ENCODE measurements at places on chromosomes 2 and 18. TPM values are rescaled to one million over a fixed set of nuclear protein-coding genes. Genes with fewer than 3 reads are reported as not detected.

DNA sequence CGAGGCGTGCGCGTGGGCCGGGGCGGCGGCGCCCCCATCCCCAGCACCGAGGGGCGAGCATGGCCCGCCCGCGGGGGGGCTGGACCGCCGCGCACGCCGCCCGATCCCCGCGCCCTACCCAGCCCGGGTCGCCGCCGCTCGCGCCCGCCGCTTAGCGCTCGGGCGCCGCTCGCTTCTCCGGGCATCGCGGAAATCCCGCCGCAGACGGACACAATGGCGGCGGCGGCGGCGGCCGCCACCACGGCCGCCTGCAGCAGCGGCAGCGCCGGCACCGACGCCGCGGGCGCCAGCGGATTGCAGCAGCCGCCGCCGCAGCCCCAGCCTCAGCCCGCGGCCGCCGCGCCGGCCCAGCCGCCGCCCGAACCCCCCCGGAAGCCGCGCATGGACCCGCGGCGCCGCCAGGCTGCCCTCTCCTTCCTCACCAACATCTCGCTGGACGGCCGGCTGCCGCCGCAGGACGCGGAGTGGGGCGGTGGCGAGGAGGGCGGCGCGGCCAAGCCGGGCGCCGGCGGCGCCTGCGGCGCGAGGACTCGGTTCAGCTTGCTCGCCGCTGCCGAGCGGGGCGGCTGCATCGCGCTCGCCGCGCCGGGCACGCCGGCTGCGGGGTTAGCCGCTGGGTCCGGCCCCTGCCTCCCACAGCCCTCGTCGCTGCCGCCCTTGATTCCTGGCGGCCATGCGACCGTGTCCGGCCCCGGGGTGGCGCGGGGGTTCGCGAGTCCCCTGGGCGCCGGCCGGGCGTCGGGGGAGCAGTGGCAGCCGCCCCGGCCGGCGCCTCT lies 453 bp downstream of the CABLES1 start:
- DNase-seq = no peak

The OTOS gene
- not detected for total RNA-seq

DNA sequence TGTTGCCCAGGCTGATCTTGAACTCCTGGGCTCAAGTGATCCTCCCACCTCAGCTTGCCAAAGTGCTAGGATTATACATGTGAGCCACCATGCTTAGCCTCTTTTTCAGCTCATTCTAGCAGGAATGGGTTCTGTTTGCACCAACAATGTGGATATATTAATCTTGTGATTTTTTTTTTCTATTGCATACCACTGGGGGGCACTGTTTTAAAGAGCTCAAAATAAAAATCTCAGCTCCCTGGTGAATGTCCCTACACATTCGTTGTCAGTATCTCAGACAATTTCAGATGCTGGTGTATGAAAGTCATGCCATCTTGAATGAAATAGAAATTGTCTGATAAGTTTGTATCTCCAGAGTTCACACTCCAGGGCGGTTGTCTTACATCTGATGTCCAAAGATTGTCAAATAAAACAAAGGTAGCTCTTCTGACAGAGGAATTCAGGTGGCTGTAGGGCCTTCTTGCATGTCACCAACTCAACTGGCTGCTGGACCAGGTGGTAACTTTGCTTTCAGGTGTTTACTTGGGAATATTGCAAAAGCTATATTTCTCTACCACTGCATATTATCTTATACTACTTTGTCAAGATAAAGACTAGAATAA lies 3.1 kb upstream of the MATN3 start:
- DNase-seq = no peak

The CACNB4 gene
- 0.13 TPM for total RNA-seq

The ARHGAP15 gene
- total RNA-seq = not detected

The CTIF gene
- total RNA-seq = 15.2 TPM

DNA sequence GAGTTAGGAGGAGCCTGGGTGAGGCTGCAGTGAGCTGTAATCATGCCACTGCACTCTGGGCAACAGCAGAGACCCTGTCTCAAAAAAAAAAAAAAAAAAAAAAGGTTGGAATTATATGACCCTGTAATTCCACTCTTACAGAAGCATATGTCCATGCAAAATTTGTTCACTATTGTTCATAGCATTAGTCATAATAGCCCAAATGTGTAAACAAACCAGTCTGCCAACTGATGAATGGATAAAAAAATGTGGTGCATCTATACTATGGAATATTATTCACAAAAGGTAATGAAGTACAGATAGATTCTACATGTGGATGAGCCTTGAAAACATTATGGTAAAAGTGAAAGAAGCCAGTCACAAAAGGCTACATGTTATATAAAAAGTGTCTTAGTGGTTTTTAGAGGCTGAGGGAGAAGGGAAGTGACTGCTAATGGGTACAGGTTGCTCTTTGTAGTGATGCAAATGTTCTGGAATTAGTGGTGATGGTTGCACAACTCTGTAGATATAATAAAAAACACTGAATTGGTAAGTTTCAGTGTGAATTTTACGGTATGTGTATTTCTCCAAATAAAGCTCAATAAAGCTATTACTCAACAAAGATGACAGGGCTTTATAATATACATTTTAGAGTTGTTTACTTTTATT lies 9.4 kb downstream of the COA5 start:
- DNase-seq = peak; percentile 43

DNA sequence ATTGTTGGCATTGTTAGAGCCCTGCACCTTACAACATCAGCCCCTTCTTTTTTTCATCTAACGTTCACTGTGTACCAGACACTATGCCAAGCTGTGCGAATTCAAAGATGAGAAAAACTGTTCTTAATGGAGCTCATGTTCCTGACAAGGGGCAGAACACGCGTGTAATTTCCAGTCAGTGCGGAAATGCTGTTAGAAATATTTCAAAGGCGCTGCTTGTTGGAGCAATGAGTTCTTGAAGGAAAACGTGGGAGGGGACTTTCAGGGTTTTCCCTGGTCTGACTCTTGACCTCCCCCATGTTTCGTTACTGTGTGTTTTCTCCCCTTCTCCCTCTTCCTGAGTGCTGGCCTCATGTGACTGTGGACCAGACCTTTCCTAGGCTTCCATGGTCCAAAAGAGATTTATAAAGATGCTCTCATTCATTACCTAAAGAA lies 1.5 kb downstream of the MTHFD2 start:
- no peak for DNase-seq

The RFTN2 gene
- total RNA-seq = 6.5 TPM

GRCh38 chr2:101983928-101984327 lies 7.8 kb upstream of the IL1R2 start:
- no peak for DNase-seq

The CD302 gene
- 11.6 TPM for total RNA-seq

The BBS5 gene
- total RNA-seq = 3.2 TPM

GRCh38 chr2:233307565-233307964 lies at the start of gene SAG:
SAG (plus strand) TSS chr2:233307816; CDS start chr2:233309190, 1,374 bp downstream.
- no peak for DNase-seq

The SERPINB5 gene
- total RNA-seq = 0.07 TPM

The IL1RN gene
- not detected for total RNA-seq

DNA sequence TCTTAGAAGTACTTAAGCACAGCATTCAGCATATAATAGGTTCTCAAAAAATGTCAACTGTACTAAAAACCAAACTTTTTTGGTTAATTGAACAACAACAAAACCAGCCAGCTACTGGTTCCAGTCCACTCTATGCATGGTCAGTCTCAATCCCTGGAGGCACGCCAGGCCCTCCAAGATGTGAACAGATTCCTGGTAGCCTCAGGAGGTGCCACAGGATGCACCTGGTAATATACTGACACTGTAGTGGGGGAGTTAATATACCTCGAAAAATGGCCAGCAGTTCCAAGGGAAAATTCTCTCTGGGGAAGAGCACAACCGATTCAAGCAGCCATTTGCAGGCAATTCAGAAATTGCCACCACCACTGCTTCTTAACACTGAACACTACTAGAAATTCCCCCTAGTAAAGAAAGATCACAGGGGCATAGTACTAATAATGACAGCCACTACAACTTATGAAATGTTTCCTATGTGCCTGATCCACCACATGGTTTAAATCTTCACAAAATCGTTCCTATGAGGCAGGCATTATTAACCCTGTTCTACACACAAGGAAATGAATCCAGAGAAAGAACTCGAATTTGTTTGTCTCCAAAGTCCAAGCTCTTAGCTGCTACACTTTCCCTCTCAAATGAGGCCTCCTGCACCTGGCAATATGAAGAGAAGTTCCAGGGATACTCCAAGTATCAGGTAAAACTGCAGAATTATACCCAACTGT lies 3.4 kb downstream of the MGAT4A start:
- DNase-seq = peak; percentile 67

DNA sequence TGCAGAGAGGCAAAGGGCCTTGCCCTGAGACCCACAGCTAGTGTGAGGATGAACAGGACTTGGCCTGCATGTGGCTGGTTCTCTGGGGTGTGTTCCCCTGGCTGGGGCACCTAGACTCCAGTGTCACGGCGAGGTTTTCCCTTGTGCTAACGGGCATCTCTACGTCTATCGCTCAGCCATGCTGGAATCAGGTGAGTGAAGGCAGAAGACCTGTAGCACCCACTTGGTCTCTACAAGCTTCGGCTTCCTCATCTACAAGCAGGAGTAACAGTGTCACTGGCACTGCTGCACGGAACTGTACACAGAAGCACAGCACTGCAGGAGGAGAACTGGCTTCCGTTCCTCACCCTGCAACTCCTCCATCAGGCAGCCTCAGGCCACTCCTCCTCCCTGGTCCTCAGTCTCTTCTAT lies 30.6 kb downstream of the HS1BP3 start:
- no peak for DNase-seq

The SERPINB4 gene
- total RNA-seq = not detected

DNA sequence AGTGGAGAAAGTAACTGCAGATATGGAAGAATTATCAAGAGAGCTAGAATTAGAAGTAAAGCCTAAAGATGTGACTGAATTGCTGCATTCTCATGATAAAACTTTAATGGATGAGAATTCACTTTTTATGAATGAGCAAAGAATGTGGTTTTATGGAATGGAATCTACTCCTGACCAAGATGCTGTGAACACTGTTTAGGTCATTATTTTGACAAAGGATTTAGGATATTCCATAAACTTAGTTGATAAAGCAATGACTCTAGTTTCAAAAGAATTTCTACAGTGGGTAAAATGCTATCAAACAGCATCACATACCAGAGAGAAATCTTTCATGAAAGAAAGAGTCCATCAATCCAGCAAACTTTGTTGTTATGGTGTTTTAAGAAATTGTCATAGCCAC lies 1317.7 kb upstream of the ACVR2A start:
- no peak for DNase-seq

GRCh38 chr2:85327160-85327821 lies 498 bp downstream of the TGOLN2 start:
- DNase-seq = no peak

The GBX2 gene
- 6.4 TPM for total RNA-seq

- no peak for DNase-seq
Observed at GRCh38 chr18:63159590-63159989, 160.0 kb downstream of the BCL2 start.

The NT5DC4 gene
- total RNA-seq = not detected

- no peak for DNase-seq
Observed at GRCh38 chr2:72133721-72134407, 13.8 kb downstream of the CYP26B1 start.

- DNase-seq = no peak
Observed at GRCh38 chr2:121483021-121483420, 47.7 kb upstream of the RNU4ATAC start.

The EPB41L3 gene
- 122 TPM for total RNA-seq

DNA sequence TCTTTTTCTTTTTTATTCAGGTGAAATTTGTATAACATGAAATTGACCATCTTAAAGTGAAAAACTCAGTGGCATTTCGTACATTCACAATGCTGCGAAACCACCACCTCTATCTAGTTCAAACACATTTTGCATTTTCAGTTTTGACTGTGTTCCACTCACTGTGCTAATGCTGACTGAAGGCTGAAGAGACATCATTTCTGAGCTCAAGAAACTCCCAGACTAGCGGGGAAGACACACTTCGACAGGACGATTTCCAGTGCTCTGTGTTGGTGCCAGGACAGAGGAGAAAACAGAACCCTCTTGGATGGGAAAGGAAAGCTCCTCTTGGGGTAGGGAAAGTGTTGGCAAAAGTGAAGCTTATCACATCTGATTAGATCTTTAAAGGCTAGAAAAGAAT lies 44.2 kb upstream of the CBLN2 start:
- no peak for DNase-seq

GRCh38 chr2:74945788-74946331 lies 12.6 kb upstream of the POLE4 start:
- no peak for DNase-seq

DNA sequence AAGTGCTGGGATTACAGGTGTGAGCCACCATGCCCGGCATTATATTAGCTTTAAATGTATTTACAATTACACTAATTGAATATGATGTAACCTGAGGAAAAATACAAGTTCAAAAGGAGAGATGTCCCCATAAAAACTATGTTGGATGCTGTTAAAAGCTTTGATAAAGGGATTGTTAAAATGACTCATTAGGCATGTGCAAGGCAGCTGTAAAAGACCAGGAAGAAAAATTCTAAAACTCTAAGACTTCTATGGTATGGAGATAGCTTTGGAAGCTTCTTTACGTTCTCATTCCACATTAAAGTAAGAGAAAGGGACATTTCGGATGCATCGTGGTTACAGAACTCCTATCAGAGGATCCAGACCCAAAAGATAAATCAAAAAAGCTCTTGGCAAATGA lies 50.3 kb downstream of the CYB5A start:
- DNase-seq = no peak

DNA sequence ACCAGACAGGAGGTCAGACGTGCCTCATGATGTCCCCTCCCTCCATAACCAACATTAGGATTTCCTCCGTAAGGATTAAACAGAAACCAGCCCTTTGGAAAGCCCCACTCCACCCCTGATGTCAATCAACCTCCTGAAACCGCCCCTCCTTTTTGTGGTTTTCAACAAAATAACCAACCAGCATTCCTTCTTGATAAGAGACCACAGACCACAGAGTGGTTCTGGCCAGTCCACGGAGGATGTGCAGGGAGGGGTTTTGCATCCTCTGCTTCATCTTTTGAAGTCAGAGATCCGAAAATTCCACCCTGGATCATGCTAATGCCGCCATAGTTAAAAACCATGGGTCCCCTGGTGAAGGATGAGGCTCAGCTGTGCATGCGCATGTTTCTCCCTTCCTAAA lies 180.0 kb upstream of the CCDC150 start:
- DNase-seq = no peak

DNA sequence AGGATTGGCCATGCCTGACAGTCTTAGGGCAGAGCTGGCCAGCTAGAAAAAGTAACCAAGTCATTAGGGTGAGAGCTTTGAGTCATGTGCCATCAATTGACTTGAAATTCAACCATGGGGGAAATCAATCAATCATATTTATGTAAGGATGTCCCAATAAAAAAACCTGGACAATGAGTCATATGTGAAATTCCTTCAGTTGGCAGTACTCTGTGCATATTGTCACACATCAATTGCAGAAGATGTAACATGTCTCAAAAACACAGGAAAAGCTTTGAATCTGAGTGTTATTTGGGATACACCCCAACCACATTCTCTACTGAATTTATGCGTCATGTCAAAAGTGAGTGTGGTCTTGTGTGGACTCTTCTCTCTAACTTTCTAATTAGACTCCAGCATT lies 1004.1 kb upstream of the NRXN1 start:
- DNase-seq = no peak

DNA sequence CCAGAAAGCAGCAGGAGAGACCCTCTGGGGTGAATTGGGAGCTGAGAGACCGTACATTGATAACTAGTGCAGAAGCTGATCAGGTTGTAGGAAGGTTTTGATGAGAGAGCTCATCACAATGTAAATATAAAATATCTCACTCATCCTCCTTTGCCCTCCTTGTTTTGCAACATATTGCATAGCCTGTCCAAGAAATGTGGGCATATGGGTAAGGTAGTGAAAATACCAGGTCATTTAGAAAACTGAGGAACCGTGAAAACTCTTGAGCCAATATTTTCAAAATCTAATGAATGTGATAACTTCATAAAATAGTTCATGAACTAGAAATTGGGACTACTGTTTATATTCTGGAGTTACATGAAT lies 31.4 kb downstream of the C18orf54 start:
- DNase-seq = no peak
